T-helper 1 cell (primary cell): ENCODE measurements at places on chromosomes 11 and 22.

DNA sequence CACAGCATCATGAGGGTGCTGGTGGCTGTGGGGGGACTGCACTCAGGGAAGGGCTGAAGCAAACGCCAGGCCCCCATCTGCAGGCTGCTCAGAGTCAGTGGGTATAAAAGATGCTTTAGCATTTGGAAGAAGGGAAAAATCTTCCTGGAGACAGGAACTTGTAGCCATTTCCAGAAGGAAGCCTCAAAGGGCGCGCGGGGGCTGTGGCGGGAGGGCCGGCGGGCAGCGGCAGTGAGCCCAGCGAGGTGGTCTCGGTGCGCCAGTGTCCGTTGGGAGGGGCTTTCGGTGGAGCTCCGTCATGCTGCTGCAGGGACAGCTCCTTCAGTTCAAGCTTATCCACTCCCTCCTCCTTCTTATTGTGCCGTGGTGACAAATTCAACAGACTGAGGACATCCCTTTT, 63.0 kb upstream of the PITPNB start:
- DNase-seq: no peak

GRCh38 chr22:47551431-47551775, 789.0 kb downstream of the TBC1D22A start:
- DNase-seq: no peak

DNA sequence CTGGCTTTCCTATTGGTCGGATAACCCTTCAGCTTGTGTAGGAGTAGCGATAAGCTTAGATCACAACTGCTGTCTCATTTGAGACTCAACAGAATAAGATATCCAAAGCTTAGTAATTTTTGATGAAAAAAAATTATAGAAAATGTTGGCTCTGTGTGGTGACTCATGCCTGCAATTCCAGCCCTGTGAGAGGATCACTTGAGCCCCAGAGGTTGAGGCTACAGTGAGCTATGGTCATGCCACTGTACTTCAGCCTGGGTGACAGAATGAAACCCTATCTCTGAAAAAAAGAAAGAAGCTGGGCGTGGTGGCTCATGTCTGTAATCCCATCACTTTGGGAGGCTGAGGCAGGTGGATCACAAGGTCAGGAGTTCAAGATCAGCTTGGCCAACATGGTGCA, 55.6 kb upstream of the RRM1 start:
- DNase-seq: no peak

DNA sequence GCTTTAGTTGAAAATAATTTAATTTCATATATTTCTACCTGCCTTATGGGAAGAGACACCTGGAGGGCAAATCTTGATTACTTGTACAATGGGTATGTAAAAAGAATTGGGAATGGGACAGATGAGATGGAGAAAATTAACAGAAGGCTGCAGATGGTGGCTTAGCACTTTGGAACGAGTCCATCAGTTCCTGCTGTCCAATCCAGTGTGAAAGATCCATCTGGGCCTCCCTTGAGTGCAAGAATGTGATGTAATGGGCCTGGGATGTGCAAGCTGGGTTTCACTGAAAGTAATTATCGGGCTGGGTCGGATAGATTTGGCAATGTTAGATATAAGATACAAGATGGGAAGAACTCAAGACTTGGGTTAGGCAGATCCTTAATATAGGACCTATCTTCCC, 42.0 kb downstream of the CECR2 start:
- no peak for DNase-seq

DNA sequence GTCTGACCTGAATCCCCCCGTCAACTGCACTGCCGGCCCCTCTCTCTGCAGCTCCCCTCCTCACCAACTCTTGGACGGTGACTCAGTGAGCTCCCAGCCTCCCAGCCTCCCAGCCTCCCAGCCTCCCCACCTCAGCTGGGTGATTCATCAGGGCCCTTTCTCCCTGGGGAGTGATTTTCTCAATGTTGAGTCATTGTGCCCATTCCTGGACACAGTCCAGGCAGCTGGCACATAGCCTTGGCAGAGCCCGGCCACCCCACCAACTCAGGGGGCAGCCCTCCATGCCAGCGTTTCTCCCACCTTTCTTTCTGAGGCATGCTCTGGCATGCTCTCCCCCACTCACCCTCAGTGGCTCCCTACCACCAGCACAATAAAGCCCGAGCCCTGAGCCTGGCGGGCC, 30.7 kb downstream of the PDE2A start:
- no peak for DNase-seq

DNA sequence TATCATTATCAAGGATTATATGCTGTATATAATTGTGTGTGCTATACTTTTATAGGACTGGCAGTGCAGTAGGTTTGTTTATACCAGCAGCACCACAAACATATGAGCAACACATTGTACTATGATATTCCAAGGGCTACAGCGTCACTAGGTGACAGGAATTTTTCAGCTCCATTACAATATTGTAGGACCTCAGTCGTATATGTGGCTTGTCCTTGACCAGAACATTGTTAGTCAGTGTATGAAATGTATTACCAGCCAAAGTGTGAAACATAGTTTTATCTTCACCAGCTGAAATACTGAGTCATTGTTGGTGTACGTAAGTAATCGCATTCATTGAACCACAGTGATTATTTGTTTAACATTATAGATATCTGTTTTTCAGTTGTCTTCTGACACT, 20.4 kb downstream of the JHY start:
- no peak for DNase-seq

- DNase-seq: no peak
Observed at GRCh38 chr11:36372101-36372771, 76.1 kb downstream of the PRR5L start.
